ENCODE measurements at places on chromosomes 2 and 18. TPM values are rescaled to one million over a fixed set of nuclear protein-coding genes. Genes with fewer than 3 reads are reported as not detected.

DNA sequence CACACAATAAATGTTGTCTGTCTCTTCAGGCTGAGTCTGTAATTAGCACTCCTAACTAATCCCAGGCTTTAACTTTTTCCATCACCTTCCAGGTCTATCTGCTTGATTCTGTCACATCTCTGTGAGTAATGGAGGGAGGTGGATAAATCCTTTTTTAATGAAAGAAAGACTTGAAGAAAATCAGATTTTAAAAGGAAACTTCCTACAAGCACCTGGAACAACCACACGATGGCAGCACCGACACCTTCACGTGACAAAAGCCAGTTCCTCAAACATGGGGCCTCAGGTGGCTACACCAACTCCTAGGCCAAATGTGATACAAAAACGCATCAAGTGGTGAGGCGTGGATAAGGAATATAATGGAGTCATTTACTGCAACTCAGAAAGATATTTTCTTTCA, 41.8 kb downstream of the TGFBRAP1 start:
- DNase-seq = no peak
- H3K36me3 ChIP-seq = peaks cover 8% of the 10 kb centered on the region
- H3K27me3 ChIP-seq = no peaks in the 10 kb centered on the region
- no peak overlapping the region for H3K4me3 ChIP-seq

DNA sequence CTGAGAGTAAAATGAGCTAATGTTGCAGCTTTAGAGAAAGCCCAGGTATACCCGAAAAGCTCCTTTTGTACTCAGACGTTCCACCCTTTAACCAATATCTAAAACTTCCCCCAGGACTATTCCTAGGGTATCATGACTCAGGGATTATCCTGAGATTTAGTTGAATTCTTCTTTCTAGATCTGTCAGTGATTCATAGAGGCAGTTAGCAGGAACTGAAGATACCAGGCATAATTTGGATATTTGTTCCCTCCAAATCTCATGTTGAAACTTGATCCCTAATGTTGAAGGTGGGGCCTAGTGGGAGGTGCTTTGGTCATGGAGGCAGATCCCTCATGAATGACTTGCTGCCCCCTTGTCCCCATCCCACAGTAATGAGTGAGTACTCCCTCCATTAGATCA, 161.2 kb upstream of the LRP1B start:
- no peak for DNase-seq
- H3K36me3 ChIP-seq = no peaks in the 10 kb centered on the region
- no peak overlapping the region for H3K27ac ChIP-seq
- no peak overlapping the region for H3K4me3 ChIP-seq

DNA sequence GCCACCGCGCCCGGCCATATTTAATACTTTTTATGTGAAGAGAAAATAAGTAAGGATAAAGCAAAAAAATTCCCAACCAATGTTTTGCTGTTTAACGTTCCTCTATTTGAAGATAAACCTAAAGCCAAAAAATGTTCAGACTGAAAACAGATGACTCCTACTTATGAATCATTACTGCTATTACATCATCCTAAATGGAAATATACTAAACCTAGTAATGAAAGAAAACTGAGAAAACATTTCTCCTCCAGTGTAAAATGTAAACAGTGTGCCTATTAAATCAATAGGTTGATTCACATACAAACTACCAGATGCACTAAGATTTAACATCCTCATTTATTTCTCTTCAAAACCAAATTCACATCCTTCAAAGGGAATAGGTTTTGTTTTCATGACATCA, 43.5 kb downstream of the CWC22 start:
- H3K4me3 ChIP-seq = no peak overlapping the region
- H3K27me3 ChIP-seq = no peaks in the 10 kb centered on the region
- DNase-seq = no peak
- peaks cover 27% of the 10 kb centered on the region for H3K36me3 ChIP-seq
- H3K4me1 ChIP-seq = peaks cover 4% of the 10 kb centered on the region
- H3K27ac ChIP-seq = no peak overlapping the region

DNA sequence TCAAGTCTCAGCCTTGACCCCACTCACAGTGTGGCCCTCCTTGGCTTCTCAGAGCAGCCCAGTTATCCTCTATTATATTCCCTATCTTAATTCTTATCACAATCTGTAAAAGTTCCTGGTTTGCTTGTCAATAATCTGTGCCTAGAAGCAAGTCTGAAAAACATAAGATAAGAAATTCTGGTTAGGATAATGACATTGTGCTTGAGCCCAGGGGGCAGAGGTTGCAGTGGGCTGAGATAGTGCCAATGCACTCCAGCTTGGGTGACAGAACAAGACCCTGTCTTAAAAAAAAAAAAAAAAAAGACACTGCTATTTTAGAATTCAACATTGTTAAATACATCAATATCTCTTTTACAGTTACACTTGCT, 63.9 kb downstream of the TMEM131 start:
- peaks cover 12% of the 10 kb centered on the region for H3K4me1 ChIP-seq
- H3K27ac ChIP-seq = no peak overlapping the region
- no peak for DNase-seq
- peaks cover 10% of the 10 kb centered on the region for H3K36me3 ChIP-seq
- H3K4me3 ChIP-seq = no peak overlapping the region

GRCh38 chr2:74498500-74499266, 720 bp downstream of the LBX2 start:
- H3K4me3 ChIP-seq = peak overlapping the region; percentile 87
- peaks cover 26% of the 10 kb centered on the region for H3K4me1 ChIP-seq
- DNase-seq = peak; percentile 61
- H3K36me3 ChIP-seq = peaks cover 2% of the 10 kb centered on the region
- H3K27ac ChIP-seq = peak overlapping the region; percentile 42
- H3K27me3 ChIP-seq = peaks cover 54% of the 10 kb centered on the region

Gene EDAR
- 0.23 TPM for total RNA-seq

Gene KIAA2012
- not detected for total RNA-seq

Gene BOLL
- total RNA-seq = not detected
